ENCODE measurements at places on chromosomes 7 and 10.

DNA sequence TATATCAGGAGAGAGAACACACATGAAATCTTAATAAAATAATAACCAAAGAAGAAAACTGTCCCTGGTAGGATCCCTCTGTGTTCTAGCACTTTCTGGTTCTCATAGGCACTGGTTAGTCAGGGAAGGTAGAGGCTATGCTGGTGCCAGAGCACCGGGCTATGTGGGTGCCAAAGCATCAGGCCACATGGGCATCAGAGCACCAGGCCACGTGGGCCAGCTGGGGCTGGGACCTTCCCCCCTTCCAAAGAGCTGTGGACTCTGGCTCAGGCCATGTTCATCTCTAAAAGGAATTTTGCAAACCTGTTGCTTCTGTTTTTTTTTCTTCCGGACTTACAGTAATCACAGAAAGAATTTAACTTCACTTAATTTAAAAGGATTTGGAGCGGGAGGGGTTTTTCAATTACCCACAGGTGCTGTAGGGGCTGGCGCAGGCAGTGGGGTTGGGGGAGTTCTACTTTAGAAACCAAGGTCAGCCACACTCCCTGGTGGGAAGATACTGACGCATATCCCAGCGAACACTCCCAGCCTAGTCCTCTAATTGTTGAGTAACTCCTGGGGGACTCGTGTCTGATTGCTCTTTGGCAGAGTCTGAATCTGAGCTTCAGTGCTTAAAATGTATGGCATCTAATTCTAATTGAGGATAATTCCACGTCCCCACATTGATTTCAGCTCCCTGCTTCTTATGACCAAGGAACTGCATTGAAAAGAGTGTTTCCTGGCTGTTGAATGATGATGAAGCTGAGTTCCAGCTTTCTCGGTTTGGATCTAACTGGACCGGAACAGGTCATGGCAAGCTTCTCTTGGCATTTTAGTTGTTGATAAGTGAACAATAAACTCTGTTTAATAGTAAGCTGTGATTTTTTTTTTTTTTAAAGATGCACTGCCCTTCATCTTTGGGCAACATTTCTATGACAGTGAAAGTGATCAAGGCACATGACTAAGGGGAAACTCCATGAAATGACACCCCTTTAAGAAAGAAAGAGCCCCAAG lies 110.7 kb upstream of the FZD8 start:
- H3K4me3 ChIP-seq, result no peak overlapping the region
- DNase-seq, result no peak
- H3K27me3 ChIP-seq, result no peaks in the 10 kb centered on the region
- H3K36me3 ChIP-seq, result no peaks in the 10 kb centered on the region
- no peaks in the 10 kb centered on the region for H3K4me1 ChIP-seq

GRCh38 chr10:62745581-62745980 lies 58.9 kb upstream of the ADO start:
- H3K27me3 ChIP-seq, result no peaks in the 10 kb centered on the region
- H3K4me1 ChIP-seq, result peaks cover 24% of the 10 kb centered on the region
- no peak overlapping the region for H3K27ac ChIP-seq
- H3K4me3 ChIP-seq, result no peak overlapping the region

- no peak for DNase-seq
- H3K27ac ChIP-seq, result no peak overlapping the region
- peaks cover 28% of the 10 kb centered on the region for H3K36me3 ChIP-seq
Observed at GRCh38 chr7:897771-898376, 21.5 kb downstream of the GET4 start.

GRCh38 chr7:117061751-117062150 lies 108.5 kb downstream of the ST7 start:
- no peak overlapping the region for H3K27ac ChIP-seq
- H3K4me1 ChIP-seq, result peaks cover under 1% of the 10 kb centered on the region
- H3K36me3 ChIP-seq, result no peaks in the 10 kb centered on the region
- DNase-seq, result no peak

DNA sequence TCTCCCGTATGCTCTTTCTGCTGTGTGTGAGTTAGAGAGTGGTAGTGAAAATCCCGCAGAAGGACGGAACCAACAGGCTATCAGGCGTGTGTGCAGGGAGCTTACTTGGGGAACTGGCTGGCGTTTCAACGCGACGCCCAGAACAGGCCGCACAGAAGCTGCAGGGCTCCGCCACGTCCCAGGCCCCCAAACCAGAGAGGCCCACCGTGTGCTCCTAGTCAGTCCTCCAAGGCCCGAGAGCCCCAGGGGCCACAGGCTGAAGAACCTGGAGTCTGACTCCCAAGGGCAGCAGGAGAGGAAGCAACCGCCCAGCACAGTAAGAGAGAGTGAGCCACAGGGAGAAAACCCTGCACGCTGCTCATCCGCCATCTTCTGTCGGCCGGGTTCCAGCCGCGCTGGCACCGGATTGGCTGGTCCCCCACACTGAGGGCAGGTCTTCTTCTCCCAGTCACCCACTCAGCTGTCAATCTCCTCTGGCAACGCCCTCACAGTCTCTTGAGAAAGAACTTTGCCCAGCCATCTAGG lies 730.6 kb upstream of the VSTM2A start:
- DNase-seq, result no peak
- H3K4me3 ChIP-seq, result no peak overlapping the region
- H3K4me1 ChIP-seq, result no peaks in the 10 kb centered on the region
